ENCODE measurements at places on chromosomes 7 and 10. TPM values are rescaled to one million over a fixed set of nuclear protein-coding genes. Genes with fewer than 3 reads are reported as not detected.

GRCh38 chr7:100443096-100443840 lies 7.0 kb upstream of the PPP1R35 start:
- no peak for DNase-seq

- peak; percentile 5 for DNase-seq
Observed at GRCh38 chr7:103447073-103447960, 1.3 kb upstream of the SLC26A5 start.

FAM25C gene
- not detected for total RNA-seq

- DNase-seq: no peak
Observed at GRCh38 chr10:100904917-100905316, 7.8 kb upstream of the SLF2 start.

DNA sequence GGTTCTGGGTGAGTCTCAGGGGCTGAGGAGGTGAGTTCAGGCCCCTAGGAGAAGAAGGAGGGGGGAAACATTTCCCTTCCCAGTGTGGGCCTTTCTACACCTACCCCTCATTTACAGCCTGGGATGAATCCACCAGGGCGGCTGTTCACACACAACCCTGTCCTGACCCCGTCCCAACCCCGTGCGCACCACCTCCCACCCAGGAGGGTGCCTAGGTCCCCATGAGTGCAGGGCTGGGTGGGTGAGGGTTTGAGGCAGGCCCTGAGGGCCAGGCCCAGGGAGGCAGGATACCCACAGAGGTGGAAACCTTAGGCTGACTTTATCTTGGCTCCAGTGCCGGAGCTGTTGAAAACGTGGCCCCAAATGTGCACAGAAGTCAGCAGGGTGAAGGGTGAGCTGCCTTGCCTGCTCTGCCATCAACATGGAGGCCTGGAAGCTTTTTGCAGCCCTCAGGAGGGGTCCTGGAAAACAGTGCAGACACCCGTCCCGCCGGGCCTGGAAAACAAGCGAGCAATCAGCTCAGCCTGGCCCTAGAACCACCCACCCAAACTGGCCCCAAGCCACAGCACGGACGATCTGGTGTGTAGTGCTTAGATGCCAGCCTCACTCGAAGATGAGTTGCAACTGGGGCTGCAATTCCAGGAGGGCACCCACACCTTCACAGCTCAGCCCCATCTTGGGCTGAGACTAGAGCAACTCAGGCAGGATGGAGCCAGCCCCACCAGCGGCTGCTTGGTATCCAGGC lies 9.3 kb upstream of the RET start:
- no peak for DNase-seq

SGCE gene
- 0.42 TPM for total RNA-seq

DNA sequence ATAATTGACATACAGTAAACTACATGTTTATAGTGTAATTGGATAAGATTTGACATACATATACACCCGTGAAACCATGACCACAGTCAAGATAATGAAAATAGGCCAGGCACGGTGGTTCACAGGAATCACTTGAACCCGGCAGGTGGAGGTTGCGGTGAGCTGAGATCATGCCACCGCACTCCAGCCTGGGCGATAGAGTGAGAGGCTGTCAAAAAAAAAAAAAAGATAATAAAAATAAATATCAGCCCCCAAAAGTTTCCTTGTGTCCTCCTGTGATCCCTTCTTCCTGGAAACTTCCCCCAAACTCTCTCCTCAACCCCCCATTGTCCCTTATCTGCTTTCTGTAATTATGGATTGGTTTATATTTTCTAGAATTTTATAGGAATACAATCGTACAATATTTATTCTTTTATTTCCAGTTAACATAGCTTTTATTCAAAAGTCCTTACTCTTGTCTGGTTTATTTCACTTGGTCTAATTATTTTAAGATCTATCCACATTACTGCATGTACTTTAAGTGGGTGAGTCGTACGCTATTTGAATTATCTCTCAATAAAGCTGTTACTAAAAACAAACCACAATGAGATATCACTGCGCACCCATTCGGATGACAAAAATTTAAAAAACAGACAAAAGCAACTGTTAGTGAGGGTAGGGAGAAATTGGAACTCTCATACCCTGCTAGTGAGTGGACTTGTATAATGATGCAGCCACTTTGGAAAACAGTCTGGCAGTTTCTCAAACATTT lies 30.1 kb upstream of the TNPO3 start:
- DNase-seq: no peak

GRCh38 chr7:116572036-116572435 lies 47.2 kb downstream of the CAV1 start:
- DNase-seq: no peak

- no peak for DNase-seq
Observed at GRCh38 chr7:111677848-111678247, 115.6 kb upstream of the IMMP2L start.

ZNF488 gene
- not detected for total RNA-seq

GRCh38 chr7:28878481-28878880 lies 79.6 kb downstream of the TRIL start:
- no peak for DNase-seq

- DNase-seq: no peak
Observed at GRCh38 chr7:129279757-129280156, 54.9 kb downstream of the AHCYL2 start.

DNA sequence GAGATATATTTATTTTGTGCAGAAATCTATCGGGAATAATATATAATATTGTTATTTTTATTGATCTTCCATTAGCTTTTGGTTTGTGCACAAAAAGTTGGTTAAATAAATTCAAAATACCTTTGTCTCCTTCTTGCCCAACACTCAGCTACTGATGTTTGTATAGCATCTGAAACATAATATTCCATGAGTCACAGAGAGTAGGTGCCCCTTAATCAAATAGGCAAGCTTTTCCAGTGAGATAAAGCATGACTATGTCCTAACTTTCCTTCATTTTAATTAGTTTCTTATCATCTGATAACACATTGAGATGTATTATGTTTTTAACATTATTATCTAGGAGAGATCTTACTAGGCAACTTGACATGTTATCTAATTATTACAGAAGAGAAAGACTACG lies 432.2 kb downstream of the KIF20B start:
- no peak for DNase-seq

- no peak for DNase-seq
Observed at GRCh38 chr7:50818324-50818723, 35.6 kb upstream of the GRB10 start.

GRCh38 chr10:95783741-95784140 lies 27.8 kb downstream of the ENTPD1 start:
- DNase-seq: no peak

ZNF503 gene
- total RNA-seq: 0.07 TPM

GRCh38 chr7:128941946-128942526 lies 4.3 kb downstream of the IRF5 start:
- no peak for DNase-seq

DNA sequence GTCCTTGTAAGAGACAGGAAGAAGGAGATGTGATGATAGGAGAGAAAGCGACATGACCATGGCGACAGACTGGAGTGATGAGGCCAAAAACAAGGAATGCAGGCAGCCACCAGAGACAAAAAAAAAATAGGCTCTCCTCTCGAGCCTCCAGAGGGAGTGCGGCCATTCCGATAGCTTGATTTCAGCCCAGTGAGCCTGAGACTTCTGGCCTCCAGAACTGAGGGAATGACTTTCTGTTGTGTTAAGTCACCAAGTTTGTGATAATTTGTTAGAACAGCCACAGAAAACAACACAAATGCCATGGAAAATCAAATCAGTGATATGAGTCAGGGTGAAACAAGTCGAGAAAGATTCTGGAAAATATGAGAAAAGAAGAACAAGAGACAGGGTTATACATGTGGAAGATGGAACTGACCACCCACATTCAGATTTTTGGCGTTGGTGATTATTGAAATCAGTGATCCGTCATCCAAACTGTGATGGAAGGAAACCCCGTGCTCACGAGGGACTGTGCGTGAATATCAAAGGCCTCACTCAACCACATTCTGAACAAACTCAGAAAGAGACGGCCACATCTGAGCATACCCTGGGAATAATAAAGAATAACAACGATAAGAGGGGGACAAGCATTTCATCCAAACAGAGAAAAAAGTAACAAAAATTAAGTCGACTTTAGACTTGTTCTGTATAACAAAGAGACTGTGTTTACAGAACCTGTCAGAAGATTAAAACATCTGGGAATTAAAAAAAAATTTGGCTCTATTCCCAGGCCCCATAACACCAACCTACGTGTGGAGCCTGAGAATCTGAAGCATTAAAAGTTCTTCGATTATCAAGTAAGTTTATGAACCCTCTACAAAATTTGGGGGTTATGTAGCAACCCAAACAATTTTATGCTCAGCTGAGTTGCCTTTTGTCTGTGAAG lies 72.1 kb downstream of the EEPD1 start:
- DNase-seq: no peak

DNA sequence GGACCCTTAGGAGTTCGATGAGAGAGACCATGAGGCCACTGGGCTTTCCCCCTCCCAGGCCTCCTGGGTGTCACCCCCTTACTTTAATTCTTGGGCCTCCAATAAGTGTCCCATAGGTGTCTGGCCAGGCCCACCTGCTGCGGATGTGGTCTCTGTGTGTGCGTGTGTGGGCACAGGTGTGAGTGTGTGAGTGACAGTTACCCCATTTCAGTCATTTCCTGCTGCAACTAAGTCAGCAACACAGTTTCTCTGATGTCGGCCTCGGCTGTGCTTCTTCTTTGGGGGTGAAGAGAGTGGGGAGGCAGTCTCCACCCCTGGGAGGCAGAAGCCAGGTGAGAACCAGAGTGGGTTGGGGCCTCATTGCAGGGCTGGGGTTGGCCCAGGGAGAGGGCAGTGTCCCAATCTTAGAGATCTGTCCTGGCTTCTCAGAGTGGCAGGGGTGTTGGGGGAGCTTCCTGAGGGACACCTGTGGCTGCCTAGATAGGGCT lies 1.5 kb downstream of the PVRIG start:
- peak; percentile 72 for DNase-seq

NXPH1 gene
- total RNA-seq: not detected

- DNase-seq: no peak
Observed at GRCh38 chr10:75034131-75034512, 77.3 kb upstream of the SAMD8 start.

DNA sequence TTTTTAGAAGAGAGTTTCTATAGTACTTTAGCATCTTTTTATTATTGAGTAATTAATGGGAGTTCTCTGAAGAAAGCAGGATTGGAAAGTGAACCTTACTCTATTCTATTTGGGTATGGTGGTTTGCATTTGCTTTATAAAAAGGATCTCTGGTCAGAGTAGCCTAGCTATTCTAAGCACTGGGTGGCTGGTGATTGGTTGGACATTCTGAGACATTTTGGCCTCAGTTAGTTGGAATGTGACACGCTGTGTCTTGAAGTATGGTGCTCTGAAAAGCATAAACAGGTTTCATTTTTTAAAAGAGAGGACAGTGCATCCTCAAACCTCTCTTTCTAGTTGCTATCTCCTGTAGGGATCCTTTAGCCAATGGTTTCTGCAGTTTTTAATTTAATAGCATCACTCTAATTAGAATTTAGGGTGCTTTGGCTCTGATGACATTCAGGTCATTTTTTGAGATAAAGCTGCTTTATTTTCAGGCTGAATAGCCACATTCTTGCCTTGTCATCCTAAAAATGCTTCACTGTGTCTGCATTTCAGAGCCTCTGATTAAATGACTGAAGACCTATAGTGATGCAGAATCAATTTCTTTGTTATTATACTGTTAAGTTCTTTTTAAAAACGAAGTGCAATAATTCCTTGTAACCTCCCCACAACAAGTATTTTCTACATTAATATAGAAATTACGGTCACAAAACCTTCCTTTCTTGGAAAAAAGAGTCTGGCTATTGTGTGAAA lies 20.6 kb downstream of the TMEM178B start:
- no peak for DNase-seq

- no peak for DNase-seq
Observed at GRCh38 chr10:51699145-51699474, 285 bp downstream of the CSTF2T start.

DNA sequence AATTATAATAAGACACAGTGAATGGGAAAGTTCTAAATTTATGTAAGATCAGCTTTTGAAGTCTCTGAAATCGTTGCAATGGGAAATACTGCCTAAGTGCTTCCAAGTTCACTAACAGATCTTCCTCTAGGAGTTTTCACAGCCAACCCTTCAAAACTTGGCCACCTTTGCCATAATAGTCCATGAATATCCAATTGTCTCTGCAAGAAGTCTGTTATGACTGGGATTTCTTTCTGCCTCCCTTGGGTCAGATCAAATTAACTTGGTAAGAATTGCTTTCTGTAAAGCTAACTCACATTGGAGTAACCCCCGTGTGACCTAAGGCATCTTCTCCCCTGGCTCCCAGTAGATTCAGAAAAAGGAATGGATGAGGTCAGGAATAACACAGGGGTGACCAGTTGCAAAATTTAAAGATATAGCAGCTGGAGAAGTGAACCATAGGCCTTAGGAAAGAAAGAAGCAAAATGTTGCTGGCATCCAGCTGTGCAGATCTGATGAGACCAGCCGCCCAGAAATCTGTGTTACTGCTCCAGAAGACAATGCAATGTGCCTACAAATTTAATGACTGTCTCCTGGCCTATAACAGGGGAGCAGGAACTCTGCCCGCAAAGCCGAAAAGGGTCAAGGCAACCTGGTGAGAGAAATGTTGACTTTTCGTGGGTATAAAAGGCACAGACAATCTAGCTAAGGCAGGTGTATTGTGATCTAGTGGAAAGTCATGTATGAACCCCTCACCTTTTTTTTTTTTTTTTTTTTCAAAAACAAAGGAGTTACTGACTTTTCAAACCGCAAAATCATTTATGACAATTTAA lies 7.5 kb upstream of the OPTN start:
- no peak for DNase-seq

GRCh38 chr10:30786131-30786530 lies 156.6 kb upstream of the LYZL2 start:
- DNase-seq: no peak

DNA sequence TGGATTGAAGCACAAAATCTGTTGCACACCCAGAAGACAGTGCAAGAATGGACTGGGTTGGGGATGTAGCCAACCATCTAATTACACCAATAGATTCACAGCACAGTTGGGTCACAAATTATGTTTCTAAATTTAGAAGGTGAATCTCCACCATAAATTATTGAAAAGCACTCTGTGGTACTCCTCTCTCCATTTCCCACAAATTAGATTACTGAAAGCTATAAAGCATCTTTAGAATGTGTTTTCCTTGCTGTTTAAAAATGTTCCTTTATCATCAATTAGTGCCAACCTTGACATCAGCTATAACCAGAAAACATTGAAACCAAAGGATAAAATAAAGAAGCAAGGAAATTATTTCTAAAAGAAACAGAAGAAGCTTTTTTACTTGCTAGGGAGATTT lies 39.9 kb upstream of the HDAC9 start:
- no peak for DNase-seq

- no peak for DNase-seq
Observed at GRCh38 chr10:124477614-124478363, 16.2 kb downstream of the LHPP start.

- peak; percentile 23 for DNase-seq
Observed at GRCh38 chr10:49398000-49398861, 2.3 kb upstream of the DRGX start.
